A549 treated with CORT108297 at 1 μM for 4 hours (cell line): ENCODE measurements at places on chromosomes 4 and X. TPM values are rescaled to one million over a fixed set of nuclear protein-coding genes. Genes with fewer than 3 reads are reported as not detected.

Gene C4orf46
- total RNA-seq, result 6.5 to 9.3 TPM (median 8.3 TPM) in 5 replicates

Gene GPR119
- total RNA-seq, result not detected in 5 replicates

Gene TMEM154
- total RNA-seq, result 0.07 to 0.17 TPM (median 0.12 TPM) in 5 replicates

Gene CSN1S1
- total RNA-seq, result not detected in 5 replicates

Gene TRPC5OS
- total RNA-seq, result not detected in 5 replicates

Gene ZIC3
- not detected in 5 replicates for total RNA-seq

Gene TKTL1
- 0.03 TPM in 1 of 5 replicates, not detected in the others for total RNA-seq

Gene TEX13B
- not detected in 5 replicates for total RNA-seq

Gene DNAAF6
- not detected in 5 replicates for total RNA-seq

Gene LIN54
- 5.0 to 7.1 TPM (median 6.9 TPM) in 5 replicates for total RNA-seq

Gene SPANXN3
- total RNA-seq, result not detected in 5 replicates

Gene KIF4A
- total RNA-seq, result 23.9 to 28.7 TPM (median 28.5 TPM) in 5 replicates

Gene CCSER1
- not detected in 5 replicates for total RNA-seq

Gene HTR2C
- not detected in 5 replicates for total RNA-seq

Gene CXCR3
- 0.05 to 0.16 TPM in 2 of 5 replicates, not detected in the others for total RNA-seq

Gene ADAM29
- total RNA-seq, result not detected in 5 replicates

Gene SLBP
- total RNA-seq, result 69.5 to 88.8 TPM (median 71.8 TPM) in 5 replicates

Gene MAGEB17
- total RNA-seq, result not detected in 5 replicates

Gene TLR3
- total RNA-seq, result 0.29 to 0.52 TPM (median 0.41 TPM) in 5 replicates

Gene KLHL13
- total RNA-seq, result 0.21 to 0.31 TPM (median 0.23 TPM) in 5 replicates

Gene GYPE
- total RNA-seq, result not detected in 5 replicates

Gene NHSL2
- total RNA-seq, result 0.30 to 0.41 TPM (median 0.36 TPM) in 5 replicates

Gene MAGED4
- 6.3 to 9.9 TPM (median 8.3 TPM) in 5 replicates for total RNA-seq
